ENCODE measurements at places on chromosomes 12 and 14. TPM values are rescaled to one million over a fixed set of nuclear protein-coding genes. Genes with fewer than 3 reads are reported as not detected.

Gene RPAP3
- total RNA-seq, result 12.3 TPM

Gene PYGL
- 64.4 TPM for total RNA-seq

Gene KRT85
- not detected for total RNA-seq

Gene EIF2S3B
- total RNA-seq, result 0.69 TPM

Gene RNFT2
- 2.9 TPM for total RNA-seq

Gene GCH1
- total RNA-seq, result 6.0 TPM

Gene FAIM2
- total RNA-seq, result not detected

Gene OR6C4
- total RNA-seq, result not detected

Gene PTGER2
- total RNA-seq, result under 0.01 TPM

Gene POTEG
- total RNA-seq, result not detected

Gene MORN3
- 0.49 TPM for total RNA-seq

Gene NEUROD4
- total RNA-seq, result not detected

Gene TAS2R7
- total RNA-seq, result not detected

Gene RFLNA
- 0.13 TPM for total RNA-seq

Gene KRT79
- total RNA-seq, result not detected

Gene A2M
- 198 TPM for total RNA-seq

Gene SLC25A47
- total RNA-seq, result not detected

Gene HOXC6
- not detected for total RNA-seq

Gene GPR84
- total RNA-seq, result 0.16 TPM

Gene CD4
- total RNA-seq, result not detected

Gene SLC17A8
- total RNA-seq, result not detected

Gene CIPC
- 8.3 TPM for total RNA-seq

Gene PRIMA1
- not detected for total RNA-seq

Gene CMAS
- 15.2 TPM for total RNA-seq

Gene E2F7
- total RNA-seq, result 6.3 TPM

Gene RPGRIP1
- total RNA-seq, result 0.19 TPM

Data from bladder microvascular endothelial cell (primary cell).